SIG-M5 (cell line): ENCODE measurements at places on chromosomes 11 and 22.

DNA sequence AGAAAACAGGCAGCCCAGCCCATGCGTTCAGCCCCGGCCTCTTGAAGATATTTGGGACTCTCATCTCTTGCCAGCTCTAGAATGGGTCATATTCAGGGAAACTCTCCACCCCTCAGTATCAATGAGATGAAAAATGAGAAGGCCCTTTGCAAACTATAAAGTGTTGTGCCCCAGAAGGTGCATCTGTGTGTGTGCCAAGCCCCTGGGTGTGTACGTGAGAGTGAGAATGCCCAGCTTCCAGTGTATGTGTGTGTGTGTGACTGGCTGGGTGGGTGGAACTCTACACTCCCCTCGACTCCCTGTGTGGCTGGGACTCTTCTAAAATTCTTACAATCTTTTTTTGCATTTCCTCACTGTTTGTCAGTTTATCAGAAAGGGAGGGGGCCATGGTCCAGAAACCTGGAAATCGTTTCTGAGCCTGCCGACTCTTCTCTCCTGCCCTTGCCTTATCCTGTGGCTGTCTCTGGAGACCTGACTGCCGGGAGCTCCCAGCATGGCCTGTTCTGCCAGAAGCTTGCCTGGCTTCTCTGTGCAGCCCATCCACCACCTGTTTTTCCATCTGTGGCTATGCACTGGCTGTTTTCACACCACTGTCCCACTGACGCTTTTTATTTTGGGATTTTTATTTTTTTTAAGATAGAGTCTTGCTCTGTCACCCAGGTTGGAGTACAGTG lies 1.2 kb downstream of the P2RY6 start:
- no peak for DNase-seq

DNA sequence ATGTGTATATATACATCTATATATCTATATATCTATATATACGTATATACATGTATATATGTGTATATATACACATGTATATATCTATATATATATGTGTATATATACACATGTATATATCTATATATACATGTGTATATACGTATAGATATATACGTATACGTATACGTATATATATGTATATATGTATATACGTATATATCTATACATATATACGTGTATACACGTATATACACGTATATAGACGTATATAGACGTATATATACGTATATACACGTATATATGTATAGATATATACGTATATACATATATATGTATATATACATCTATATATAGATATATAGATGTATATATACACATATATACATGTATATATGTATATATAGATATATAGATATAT lies 25.1 kb upstream of the CAPRIN1 start:
- DNase-seq, result no peak

DNA sequence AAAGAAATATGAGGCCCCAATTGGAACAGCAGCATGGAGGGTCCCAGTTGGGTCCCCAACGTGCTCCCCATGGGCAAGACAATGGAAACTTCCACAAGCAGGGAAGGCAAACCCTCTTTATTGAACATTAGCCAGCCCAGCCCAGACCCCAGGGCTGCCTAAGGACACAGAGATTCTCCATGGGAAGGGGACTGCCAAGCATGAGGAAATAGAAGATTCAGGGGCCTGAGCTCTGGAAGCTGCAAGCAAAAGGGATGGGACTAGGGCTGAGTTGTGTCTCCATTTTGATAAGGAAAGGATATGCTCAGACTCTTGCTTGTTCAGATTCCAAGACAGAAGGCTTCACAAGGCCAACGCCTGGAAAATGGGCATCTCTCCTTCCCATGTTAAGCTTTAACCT lies 23.3 kb downstream of the TMEM218 start:
- no peak for DNase-seq

DNA sequence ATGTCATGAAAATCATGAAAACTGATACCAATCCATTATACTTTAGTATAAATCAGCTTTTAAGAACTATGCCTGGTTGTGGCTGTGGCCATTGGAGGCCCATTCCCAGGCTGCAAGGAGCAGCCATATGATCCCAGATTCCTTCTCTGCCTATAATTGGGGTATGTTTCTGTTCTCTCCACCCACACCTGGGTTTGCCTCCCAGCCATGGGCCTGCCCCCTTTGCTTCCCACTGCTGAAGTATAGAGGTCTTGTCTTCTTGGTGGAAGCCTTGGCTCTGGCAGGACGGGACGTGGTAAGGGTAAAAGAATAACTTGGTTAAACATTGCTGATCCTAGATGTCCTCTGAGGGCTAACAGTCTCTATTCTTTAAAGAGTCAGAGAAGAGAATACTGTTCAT lies 2.4 kb downstream of the MICAL2 start:
- no peak for DNase-seq

- DNase-seq, result no peak
These were observed 107.4 kb downstream of the SGSM3 start for GRCh38 chr22:40477683-40478337.

GRCh38 chr11:28547321-28547741 lies 439.1 kb downstream of the METTL15 start:
- DNase-seq, result no peak

DNA sequence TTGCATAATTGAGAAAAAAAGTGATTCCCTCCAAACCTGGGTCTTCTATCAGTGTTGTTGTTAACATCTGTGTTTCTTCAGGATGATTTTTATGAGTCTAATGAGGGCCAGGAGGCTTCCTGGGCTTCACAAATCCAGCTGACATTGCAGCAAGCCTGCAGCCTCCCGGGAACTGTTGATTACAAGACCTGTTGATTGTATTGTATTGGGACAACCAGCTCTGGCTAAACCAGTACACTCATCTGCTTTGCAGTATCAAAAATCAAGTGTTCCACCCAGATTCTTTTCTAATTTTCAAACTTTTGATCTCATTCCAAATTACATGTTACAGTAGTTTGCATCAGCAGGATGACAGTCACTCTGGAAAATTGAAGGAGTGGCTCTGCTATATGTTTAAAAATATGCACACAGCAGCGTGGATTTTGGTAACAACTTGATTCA lies 16.1 kb upstream of the PRSS23 start:
- DNase-seq, result no peak

DNA sequence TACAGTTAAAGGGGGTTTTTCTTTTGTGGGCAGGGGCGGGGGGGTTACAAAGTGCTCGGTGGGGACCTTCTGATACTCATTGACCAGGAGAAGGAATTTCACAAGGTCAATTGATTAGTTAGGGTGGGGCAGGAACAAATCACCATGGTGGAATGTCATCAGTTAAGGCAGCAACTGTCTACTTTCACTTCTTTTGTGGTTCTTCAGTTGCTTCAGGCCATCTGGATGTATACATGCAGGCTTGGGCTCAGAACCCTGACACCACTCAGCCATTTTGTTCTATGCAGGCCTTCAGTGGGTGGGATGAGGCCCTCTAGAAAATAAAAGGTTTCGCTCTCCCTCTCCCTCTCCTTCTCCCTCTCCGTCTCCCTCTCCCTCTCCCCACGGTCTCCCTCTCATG lies 29.6 kb downstream of the TSPAN32 start:
- DNase-seq, result no peak

DNA sequence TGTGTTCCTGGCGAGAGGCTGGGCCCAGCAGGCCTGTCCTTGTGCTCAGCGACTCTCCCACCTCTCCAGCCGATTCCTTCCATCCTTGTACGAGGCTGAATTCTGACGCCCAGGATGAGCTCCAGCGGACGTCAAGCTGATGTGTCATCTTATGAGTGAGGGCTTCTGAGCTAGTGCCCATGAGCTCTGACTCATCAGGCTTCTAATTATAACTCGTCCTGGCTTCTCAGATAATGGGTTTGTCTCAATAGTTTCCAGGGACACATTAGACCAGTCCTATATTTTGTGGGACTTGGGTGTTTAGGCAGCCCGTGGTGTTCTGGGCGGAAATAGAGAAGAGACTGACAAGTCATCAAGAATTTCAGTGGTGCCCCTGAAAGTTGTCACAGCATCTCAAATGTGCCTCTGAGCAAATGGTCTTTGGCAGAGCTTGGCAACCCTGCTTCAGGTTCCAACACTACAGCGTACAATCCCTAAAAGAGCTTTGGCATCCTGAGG lies 108.2 kb upstream of the CD44 start:
- DNase-seq, result peak; percentile 56

- no peak for DNase-seq
These were observed 343.6 kb upstream of the MTNR1B start for GRCh38 chr11:92625894-92626293.

DNA sequence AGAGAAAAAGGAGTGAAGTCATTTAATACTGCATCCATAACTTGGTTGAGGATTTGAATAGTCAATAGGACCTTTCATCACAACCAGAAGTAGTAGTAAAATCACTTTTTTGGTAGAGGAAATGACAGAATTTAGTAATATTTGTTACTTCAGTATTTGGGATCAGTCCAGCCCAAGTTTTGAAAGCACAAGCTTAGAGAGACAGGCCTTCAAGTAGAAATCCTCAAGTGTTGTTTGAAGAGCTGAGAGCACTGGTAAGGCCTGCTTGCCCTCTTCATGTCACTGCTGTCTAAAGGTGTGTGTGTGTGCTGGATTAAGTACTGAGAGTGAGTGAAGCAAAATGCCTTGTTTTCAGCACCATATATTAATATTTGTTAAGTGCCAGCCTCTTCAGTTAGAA lies 137.3 kb downstream of the WNT11 start:
- no peak for DNase-seq
